Activated gamma-delta T cell treated with anti-CD3 and anti-CD28 coated beads, Interleukin-2, amount 50 U/mL, for 16 hours (primary cell): ENCODE measurements at places on chromosomes 2 and 18.

- no peak for DNase-seq
Measured at GRCh38 chr18:77131652-77132368, 773 bp downstream of the MBP start.

DNA sequence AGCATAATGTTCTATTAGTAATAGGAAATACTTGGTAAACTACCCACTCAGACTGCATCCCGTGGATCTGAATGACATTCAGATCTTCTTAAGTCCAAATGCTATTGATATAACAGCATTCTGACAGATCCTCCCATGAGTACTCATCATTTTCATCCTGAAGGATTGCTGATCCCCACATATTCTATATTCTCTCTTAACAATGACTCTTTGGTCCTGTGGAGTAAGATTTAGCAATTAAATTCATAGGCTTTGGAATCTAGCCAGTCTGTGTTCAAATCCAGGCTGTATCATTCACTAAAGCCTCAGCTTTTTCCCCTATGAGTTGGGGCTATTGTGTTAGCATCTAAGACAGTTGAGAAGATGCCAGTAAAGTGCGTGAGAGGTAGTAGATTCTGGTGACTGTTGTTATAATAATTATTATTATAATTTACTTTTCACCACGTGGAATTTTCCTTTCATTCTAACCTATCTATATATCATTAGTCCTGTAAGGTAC, 591.3 kb upstream of the SYT4 start:
- DNase-seq: no peak

DNA sequence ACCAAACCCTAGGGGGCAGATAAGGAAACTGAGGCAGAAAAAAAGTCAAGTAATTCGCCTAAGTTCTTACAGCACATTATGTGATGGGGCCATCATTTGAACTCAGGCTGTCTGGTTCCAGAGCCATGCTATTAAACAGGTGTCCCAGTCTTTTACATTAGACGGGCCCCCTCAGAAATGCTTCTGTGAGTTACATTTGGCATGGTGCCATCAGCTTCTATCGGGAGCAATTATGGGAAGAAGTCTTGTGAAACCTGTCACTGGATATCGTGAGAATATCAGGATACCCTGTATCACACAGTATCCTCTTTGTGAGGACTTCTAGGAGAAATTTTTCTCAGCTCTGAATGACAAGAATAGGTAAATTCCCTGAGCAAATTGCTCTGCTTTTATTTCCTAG, 143.7 kb upstream of the NOSTRIN start:
- no peak for DNase-seq

DNA sequence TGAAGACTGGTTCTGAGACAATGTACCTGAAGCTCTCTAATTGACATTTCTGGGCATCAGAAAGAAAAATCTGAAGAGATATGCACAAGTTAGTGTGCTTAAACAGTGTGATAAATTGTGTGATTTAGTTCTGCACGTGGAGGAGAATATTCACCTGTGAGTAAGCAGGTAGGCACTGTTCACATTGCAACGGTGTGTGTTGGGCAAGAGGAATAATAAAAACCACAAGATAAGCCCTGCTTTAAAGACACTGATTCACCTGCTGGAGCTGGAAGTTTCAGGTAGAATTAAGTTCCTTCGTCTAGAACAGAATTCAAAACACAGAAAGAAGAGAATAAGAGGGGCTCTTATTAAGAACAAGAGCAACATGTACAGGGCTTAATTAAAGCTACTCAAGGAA, 864.3 kb upstream of the SOX11 start:
- no peak for DNase-seq

GRCh38 chr18:3172097-3172496, 47.7 kb downstream of the MYOM1 start:
- no peak for DNase-seq

DNA sequence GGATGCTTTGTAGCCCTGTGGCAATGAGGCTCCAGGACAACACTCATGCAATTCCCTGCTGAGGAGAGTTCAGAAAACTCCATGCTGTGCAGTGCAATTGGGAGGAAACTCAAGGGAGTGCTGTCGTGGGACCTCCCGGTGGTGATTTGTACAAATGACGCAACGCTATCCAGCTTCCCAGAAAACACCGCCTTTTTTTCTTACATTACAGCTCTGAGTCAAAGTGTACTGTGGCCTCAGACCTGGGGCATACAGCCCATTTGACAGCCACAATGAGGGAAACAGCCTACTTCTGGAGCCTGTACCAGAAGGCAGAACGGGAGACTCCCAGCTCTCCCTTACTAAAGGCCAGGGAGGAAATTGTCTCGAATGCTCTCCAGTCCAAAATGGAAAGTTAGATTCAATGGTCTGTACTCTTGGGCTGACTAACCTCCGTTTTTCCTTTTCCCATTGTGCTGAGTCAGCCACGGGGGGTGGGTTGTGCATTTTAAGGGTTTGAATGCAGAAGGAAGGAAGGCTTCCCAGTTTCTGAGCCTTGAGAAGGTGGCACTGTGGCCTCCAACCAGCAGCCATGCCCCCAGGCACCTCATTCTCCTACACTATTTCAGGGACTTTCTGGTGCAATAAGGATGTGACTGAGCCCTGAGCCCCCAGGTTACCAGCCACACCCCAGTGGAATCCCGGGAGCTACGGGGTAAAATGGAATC, 16.4 kb upstream of the CYP1B1 start:
- no peak for DNase-seq

DNA sequence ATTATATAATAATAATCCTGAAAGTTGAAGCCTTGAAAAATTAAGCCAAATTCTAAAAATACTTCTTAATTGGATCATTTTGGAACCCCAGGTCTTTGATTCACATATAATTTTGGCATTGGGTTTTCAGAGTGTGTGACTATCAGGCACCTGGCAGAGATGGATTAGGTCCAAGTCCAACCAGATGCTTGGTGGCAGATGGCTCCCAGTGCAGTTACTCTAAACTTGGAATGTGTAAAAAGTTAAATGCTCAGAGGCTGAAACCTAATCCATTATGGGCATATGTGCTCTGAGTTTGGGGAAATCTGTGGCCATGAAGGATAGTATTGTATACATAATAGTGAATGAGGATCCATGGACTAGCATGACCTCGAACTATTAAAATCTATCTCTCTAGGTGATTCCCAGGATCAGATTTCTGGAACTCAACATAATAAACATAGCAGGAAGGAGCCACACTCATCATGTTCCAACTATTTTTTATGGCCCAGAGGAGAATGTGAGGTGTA, 333.0 kb downstream of the RPRM start:
- no peak for DNase-seq

GRCh38 chr2:12277241-12278034, 439.3 kb upstream of the TRIB2 start:
- DNase-seq: no peak

- DNase-seq: no peak
Measured at GRCh38 chr2:37283207-37283606, 41.4 kb downstream of the PRKD3 start.

DNA sequence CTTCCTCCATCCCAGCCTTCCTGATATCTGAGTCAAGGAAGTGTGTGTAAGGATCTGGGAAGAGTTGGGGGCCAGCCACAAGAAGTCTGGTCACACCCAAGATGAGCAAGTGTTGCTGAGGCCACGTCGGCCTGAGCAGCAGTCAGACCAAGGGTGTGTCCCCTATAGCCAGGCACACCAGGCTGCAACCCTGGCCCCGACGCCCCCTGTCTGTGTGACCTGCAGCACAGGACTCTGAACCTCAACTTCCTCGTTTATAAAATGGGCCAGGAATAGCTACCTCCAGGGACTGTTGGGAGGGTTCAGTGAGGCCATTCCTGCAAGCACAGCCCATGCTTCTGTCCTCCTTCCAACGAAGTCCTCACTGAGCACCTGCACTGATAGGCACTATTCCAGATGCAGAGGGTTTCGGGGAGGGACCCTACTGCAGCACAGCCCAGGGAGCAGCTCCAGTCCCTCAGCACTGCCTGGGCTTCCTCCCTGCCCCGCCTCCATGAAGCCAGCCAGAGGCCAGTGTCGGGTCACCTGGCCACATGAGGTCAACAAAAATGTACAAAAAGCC, 13.3 kb downstream of the LIMS2 start:
- DNase-seq: no peak

- DNase-seq: no peak
Measured at GRCh38 chr2:88481691-88482336, 29.3 kb upstream of the FOXI3 start.

DNA sequence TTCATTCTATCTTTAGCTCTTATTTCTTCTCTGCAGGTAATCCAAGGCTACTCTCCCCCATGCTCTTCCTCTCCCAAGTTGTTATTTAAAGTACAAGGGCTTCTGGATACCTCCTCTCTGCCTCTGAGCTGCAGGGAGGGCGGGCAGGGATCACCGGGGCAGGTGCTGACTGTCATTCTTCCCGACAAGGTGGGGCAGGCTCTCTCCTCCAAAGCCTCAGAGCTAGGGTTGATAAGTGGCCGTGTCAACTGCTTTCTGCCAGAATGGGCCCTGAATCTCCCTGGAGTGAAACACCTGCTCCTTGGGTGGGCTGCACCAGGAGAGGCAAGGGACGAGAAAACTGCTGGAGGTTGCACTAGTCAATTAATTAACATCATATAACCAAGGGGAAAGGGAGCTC, 250.3 kb downstream of the SLC4A3 start:
- no peak for DNase-seq

DNA sequence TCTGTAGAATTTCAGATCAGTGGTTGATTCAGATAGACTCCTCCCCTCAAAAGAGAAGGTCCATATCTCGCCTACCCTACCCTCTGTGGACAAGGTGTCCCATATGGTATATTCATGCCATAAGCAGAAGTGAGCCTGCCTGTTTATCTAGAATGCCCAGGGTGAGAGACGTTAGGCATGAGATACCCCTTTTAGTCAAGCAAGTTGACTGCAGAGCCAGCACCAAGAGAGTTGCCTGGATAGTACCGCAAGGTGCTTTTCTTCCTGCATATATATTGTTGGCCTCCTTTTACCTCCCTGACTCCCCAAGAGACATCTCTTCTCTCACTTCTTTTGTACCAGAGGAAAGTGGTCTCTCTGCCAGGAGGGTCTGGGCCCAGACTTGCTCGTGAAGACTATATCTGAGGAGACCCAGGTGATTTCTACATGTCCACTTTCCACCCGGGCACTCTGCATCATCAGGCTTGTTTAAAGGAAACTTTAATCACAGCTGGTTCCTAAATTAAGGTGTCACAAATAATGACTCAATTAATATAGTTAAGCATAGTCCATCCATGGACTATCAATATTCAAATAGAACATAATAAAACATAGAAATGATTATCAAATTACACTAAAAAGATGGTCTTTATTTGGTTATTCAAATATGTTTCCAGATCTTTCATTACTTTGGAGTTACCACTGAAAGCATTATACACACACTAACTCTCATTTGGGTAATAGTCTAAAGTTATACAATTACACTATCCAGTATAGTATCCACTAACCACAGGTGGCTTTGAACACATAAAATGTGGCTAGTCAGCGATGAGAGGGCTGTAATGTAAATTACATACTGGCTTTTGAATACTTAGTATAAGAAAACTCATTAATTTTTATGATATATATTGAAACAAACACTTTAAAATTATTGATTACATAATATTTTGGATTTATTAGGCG, 4.1 kb downstream of the ITGA4 start:
- no peak for DNase-seq

GRCh38 chr2:137968477-137969417, 4.5 kb downstream of the HNMT start:
- DNase-seq: no peak

- no peak for DNase-seq
Measured at GRCh38 chr2:112730791-112731190, 10.0 kb downstream of the NT5DC4 start.

DNA sequence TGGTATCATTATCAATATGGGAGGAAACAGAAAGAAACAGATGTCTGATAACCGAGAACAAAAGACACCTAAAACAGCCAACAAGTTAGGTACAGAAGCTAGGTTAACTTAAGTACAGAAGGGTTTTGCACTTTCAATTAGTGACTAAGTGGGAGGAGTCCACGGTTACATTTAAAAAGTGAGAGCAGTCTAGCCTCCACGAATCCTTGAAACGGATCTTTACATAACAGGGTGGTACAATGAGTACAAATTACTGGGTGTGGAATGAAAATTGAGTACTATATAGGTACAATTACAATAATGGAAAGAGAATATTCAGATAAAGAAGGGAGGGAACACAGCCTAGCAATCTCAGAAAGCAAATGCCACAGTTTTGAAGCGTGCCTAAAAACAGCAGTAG, 76.6 kb downstream of the TLK1 start:
- no peak for DNase-seq

DNA sequence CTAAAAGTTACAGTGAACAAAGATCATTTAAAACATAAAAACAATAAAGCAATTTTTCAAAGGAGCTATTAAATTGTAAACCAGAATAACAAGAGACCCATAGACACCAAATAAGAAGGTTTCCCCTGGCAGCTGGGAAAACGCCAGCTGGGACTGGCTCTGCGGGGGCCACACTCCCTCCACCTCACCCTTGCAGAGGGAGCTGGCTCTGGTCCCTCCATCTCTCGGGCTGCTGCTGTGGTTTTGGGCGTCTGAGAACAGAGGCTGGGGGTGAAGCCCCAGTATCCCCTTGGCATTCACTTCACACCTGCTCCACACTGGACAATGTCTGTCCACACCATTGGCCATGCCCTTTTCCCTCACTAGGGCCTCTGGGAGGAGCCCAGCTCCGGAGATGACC, 62.1 kb upstream of the OTOS start:
- DNase-seq: no peak

- DNase-seq: no peak
Measured at GRCh38 chr18:7514796-7515440, 52.2 kb upstream of the PTPRM start.

GRCh38 chr18:12394428-12394827, 13.3 kb upstream of the PRELID3A start:
- DNase-seq: no peak
